ENCODE measurements at places on chromosomes 2 and 18. TPM values are rescaled to one million over a fixed set of nuclear protein-coding genes. Genes with fewer than 3 reads are reported as not detected.

The ARID5A gene
- 136 TPM for total RNA-seq

The ST8SIA5 gene
- total RNA-seq, result 0.28 TPM

The CHMP3 gene
- total RNA-seq, result 67.8 TPM

The DNER gene
- 0.07 TPM for total RNA-seq

The MYO1B gene
- total RNA-seq, result 0.73 TPM

DNA sequence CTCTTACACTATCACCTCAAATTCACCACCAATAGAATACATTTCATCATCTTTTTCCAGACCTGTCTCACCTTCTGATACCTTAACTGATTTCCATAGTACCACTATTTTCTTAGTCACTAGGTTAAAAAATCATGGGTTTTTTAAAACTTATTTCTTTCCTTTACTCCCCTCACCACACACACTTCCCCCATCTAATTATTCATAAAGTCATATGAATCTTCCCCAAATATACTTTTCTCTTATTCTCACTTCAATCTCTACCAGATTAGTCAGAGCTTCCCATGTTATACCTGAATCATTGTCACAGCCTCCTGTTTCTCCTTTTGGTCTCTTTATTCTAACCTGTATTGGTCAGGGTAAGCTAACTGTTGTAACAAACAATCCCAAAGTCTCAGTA, 696.3 kb downstream of the BCL11A start:
- DNase-seq, result no peak

DNA sequence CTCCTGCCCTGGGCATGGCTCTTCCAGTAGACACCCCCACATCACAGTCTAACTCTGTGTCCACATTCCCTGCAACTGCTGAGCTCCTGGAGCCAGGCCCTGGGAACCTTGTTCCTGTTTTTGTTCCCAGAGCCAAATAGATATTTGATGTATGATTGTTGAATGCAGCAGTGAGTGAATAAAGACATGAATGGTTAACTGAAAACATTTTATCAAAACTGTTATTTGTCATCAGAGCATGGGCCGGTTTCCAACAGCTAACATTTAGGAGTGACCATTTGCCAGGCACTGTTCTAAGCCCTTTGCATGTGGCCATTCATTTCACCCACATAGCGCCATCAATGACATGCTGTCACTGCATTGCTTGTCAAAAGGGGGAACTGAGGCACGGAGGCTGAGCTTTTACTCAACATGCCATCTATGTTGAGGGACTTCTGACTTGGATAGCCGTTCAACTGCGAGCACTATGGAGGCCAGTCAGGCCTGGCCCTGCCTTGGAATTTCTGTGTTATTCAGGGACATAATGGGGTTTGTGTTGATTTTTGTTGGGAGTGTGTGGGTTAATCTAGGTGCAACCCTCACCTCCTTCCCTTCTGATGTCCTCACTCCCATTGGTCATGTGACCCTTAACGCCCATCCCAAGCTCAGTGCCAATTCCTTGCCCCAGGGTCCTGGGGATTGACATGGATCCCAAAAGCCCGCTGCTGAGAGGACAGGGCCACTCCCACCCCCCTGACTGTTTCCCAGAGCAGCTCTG, 12.6 kb downstream of the IL1R1 start:
- DNase-seq, result no peak

GRCh38 chr2:8465560-8465959, 216.3 kb upstream of the ID2 start:
- DNase-seq, result no peak

GRCh38 chr2:100077456-100077855, 64.9 kb downstream of the AFF3 start:
- DNase-seq, result no peak

DNA sequence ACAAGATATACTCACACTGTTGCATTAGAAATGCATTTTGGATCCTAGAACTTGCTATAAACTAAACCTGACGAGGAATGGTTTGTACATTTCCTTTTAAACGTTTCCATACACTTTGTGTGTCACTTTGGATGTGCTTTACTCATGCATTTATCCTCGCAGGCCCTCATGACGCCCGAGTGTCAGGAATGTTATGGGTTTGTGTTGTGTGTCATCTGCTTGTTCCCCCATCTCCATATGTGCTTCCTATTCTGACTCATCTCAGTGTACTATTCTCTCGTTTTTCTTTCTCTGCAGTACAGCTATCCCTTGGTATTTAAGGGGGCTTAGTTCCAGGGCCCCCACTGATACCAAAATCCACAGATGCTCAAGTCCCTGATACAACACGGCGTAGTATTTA, 121.5 kb upstream of the RASGRP3 start:
- no peak for DNase-seq
